Activated T-helper 1 cell treated with anti-CD3 and anti-CD28 coated beads, Interleukin-2, amount 50 U/mL, for 16 hours (primary cell): ENCODE measurements at places on chromosomes 16 and 17.

DNA sequence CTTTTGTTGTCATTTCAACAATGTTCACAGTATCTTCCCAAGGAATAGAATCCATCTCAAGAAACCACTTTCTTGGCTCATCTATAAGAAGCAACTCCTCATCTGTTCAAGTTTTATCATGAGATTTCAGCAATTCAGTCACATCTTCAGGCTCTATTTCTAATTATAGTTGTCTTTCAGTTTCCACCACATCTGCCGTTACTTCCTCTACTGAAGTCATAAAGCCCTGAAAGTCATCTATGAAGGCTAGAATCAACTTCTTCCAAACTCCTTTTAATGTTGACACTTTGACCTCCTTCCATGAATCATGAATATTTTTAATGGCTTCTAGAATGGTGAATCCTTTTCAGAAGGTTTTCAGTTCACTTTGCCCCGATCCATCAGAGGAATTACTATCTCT is 102.1 kb downstream of the CDH13 start:
- no peak for DNase-seq

DNA sequence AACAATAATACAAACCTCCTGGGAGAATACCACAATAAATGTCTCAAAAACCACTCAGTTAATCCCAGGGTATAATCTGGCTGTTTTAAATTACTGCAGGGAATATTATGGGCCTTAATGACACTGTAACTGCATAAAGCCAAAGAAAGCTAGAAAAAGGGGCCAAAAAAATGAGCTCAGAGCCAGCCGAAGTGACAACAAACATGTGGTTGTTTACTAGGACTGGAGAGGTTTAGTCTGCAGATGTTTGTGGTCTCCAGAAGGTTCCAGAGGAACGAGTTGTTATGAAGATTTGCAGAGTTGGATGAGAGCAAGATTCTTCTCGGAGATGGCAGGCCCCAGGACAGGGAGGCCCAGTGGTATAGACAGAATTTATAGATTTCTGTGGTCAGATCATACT is 97.1 kb upstream of the AKTIP start:
- DNase-seq: no peak

DNA sequence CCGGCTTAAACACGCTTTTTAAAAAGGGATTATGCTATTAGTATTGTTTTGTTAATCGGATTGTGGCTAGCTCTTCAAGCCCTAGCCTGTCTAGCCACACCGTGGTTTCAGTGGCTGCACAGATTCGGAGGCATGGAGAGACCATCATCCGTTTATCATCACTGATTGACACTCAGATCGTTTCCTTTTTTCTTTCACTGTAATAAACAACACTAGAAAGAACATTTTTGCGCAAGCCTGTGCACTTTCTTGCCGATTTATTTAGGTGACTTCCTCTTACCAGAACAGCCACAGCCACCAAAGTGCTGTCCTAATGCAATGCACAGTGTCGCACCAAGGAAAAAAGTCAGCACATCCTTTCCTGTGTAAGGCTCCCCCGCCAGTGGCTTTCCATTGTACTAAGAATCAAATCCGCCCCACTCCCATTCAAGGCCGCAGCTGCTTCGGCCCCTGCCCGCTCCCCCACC is 78.2 kb downstream of the CRISPLD2 start:
- DNase-seq: no peak

GRCh38 chr17:62630365-62631085 is 3.1 kb downstream of the MRC2 start:
- DNase-seq: no peak

DNA sequence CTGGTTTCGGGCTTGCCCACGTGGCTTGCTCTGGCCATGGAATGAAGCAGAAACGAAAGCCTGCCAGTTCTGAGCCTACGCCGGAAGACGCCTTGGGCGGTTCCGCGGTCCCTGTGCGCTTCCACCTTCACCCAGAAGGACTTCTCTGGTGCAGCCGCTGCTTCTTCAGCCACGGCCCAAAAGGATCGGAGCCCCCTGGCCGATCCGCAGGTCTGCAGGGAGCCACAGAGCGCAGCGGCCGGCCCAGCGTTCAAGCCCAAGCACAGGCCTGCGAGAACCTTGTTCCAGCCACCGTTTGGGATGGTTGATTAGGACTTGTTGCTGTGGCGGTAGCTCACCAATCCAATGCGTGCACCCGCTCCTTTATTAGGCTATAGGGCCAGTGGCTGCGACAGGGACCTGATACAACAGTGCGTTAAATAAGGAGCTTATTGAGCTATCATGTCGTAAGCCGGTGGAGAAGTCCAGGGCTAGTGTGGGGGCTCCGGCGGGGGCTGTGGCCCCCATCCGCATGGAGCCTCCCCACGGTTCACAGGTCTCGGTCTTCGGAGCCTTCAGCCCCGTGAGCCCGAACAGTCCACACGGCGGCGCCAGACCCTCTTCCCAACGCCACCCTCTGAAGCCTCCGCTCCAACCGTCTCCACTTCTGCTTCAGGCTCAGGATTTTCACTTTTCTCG is 10.2 kb upstream of the MPP2 start:
- no peak for DNase-seq

DNA sequence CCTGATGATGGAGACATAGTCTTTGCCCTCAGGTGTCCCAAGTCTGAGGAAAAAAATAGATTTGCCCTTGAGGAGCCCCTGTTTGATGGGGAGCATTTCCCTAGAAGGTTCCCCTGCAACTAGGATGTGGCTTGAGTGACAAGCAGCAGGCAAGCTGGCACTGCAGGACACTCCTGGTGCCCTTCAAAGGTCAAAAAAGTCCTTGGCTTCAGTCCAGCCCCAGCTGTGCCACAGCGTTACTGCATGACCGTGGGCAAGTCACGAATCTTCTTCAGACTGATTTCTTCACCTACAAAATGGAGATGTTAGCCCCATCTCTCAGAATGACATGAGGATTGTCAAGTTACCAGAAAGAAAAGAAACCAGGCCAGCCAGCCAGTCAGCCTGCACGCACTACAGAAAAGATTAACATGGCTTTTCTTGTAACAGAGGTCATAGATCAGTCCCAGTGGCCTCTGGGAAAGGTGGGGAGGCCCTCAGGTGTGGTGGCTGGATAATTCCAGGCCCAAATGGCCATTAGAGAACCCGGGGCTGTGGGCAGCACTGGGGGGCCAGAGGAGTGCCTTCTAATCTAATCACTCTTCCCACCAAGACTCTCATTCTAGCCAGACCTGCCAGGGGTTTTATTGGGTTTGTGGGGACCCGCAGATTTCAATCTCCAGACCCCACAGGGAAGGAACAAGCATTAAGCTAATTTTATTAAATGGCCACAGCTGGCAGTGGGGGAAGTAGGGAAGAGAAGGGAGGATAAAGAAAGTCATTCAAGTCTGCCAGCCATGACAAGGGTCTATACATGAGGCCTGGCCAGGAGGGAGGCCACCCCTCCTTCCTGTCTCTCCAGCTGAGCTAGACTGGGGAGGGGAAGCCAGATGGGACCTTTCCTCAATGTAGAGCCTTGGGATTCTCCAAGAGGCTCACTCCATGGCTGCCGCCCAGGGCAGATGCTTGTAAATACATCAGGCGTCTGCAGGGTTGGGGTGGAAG is 9.7 kb upstream of the KIF18B start:
- no peak for DNase-seq
